ENCODE measurements at places on chromosomes 16 and 17.

DNA sequence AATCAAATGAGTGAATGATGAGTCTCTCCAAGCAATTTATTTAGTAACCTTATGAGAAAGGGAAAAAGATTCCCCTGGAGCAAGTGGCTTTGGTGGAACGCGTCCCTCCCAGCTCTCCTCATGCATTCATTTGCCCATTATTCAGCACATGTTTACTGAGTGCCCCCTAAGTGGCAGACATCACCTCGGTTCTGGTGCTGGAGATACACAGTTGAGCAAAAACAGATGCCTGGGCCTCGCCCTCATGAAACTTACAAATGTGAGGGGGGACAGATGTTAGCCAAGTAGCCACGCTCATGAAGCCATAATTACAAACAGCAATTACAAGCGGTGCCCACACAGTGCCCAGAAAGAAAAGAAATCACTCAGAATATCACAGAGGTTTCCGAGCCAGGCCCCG lies 45.1 kb upstream of the CIBAR2 start:
- no peak for DNase-seq

DNA sequence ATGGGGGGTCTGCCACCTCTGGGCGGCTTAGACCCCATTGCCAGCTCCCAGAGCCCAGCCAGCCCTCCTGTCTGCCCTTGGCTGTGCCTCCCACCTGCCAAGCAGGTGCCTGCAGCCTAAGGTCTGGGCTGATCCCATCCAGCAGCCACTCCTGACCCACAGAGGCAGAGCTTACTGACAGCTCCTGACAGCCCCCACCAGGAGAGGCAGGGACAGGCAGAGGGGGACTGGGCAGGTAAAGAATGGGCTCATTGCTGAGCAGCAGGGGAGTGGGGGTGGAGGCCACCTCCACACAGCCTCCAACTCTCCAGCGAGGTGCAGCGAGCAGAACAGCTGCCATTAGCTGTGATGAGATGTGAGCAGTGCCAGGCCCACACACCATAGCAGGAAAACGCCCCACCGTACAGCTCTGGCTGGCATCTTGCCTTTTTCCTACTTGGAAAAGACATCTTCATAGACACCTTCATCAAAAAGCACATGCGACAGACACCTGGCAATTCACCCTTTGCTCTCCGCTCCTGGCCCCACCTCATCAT lies 164.4 kb downstream of the C16orf78 start:
- DNase-seq = no peak

DNA sequence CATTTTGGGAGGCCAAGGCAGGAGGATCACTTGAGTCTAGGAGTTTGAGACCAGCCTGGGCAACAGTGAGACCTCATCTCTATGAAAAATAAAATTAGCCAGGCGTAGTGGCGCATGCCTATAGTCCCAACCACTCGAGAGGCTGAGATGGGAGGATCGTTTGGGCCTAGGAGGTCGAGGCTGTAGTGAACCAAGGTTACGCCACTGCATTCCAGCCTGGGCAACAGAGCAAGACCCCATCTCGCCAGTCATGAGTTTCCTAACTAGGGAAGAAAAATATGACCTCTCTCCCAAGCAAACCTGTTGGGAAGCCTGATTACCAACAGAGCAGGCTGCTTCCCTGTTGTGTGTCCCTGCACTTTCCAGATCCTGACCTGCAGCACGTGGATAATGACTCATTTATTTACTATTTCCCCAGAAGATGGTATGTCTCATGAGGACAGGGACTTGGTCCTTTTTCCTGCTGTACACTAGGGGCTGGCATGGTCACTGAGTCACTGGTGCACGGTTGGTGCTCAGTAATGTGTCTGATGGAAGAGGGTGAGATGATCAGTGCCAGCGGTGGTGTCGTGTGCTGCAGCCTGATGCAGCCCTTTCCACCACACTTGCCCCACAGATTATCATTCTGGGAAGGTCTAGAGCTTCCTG lies 30.8 kb downstream of the NMT1 start:
- DNase-seq = no peak

DNA sequence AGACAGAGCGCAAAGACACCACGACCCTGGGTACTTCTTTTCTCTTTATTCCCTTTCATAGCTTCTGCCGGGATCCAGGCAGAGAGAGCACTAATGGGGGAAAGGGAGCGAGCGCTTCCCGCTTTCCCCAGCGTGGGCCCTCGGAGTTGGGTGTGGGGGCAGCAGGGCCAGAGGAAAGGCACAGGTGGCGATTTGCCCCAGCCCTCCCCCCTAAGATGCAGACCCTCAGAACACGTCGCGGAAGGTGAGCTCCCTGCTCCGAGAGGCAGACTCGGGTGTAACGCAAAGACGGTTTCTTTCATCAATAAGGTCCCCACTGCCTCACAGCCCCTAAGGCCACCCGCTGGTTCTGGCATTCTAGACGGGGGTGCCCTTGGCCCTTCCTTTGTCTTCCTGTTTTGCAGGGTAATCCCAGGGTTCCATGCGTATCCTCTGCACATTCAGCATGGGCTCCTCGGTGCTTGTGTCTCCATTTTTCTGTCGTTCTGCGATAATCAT lies 570 bp upstream of the NME3 start:
- no peak for DNase-seq

GRCh38 chr16:10646581-10647263 lies 48.0 kb downstream of the TEKT5 start:
- no peak for DNase-seq

DNA sequence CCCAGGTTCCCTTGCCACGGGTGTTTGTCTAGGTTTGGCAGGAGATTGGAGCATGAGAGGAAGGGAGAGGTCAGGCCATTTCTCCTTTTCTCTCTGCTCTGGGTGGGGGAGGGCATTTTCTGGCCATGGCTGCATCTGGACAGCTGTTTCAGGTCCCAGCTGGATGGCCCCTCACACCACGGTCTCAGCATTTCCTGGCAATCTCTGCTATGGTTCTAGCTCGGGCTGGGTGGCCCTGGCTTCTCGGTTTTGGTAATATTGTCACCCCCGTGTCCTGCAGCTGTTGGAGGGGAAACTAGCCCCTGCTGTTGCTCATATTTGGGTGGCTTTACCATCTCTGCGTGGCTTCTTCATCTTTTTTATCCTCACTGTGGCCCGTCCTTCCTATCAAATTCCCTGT lies 11.5 kb upstream of the NLRP1 start:
- DNase-seq = no peak

GRCh38 chr16:79835194-79835593 lies 234.7 kb upstream of the MAF start:
- DNase-seq = no peak
